ENCODE measurements at places on chromosomes 5 and 9.

DNA sequence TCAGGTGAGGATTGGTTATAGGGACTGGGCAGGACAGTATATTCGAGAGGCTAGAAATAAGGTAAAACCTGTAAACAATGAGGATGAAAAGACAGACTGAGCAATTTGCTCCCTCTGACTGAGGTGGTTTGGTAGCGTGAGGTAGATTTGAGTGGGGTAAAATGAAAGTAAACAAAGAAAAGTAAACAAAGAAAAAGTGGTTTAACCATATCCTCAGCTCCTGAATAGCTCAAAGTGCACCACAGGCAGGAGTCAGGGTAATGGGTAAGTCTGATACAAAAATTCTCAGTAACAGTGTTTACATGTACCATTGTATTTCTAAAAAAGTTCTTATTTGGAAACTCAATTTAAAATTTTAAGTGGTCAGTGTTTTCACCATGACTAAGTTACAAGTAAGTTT lies 203.1 kb upstream of the ARRDC3 start:
- DNase-seq: no peak

DNA sequence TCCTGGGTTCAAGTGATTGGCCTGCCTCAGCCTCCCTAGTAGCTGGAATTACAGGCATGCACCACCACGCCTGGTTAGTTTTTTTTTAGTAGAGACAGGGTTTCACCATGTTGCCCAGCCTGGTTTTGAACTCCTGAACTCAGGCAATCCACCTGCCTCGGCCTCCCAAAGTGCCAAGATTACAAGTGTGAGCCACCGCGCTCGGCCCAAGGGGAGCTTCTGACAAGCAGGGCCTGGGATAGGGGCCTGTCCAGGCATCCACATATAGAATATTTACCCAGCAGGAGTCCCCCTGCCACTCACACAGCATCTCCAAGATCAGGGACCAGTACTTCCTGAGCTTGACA lies 10.1 kb downstream of the IRF1 start:
- no peak for DNase-seq

- no peak for DNase-seq
Observed at GRCh38 chr9:98933890-98934289, 9.8 kb upstream of the COL15A1 start.

- no peak for DNase-seq
Observed at GRCh38 chr5:31021181-31021624, 172.3 kb upstream of the CDH6 start.

DNA sequence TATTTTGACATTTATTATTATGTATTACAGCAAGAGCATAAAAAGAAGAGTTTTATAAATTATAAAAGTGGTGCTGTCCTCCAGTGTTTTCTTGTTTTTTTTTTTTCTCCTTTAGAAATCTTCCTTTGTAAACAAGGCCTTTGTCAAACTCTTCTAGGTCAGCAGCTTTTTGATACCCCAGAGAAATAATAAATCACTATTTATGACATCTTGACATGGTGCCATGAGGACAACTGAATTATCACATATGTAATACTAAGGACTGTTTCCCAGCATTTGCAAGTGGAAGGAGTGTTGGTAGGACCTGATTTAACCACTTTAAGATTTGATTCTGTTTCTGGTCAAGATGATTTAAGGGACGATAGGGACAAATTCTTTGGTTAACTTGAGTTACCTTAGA lies 4.6 kb downstream of the SMARCA2 start:
- no peak for DNase-seq

DNA sequence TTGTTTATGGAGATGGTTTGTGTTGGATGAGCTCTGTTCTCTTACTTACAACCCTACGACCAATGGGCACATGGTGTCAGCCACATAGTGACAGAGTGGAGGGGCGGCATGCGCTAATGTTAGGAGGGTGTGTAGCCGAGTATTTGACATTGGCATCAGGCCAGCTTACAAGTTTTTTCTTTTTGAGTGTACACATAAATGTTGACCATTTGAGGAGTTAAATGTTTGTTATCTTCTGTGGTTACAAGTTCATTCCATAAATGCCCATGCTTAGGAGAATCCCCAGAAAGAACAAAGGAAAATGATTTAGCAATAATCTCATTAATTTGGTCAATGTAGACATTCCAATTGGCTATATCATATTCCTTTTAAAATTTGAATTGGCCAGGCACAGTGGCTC lies 180.1 kb upstream of the ELL2 start:
- no peak for DNase-seq

DNA sequence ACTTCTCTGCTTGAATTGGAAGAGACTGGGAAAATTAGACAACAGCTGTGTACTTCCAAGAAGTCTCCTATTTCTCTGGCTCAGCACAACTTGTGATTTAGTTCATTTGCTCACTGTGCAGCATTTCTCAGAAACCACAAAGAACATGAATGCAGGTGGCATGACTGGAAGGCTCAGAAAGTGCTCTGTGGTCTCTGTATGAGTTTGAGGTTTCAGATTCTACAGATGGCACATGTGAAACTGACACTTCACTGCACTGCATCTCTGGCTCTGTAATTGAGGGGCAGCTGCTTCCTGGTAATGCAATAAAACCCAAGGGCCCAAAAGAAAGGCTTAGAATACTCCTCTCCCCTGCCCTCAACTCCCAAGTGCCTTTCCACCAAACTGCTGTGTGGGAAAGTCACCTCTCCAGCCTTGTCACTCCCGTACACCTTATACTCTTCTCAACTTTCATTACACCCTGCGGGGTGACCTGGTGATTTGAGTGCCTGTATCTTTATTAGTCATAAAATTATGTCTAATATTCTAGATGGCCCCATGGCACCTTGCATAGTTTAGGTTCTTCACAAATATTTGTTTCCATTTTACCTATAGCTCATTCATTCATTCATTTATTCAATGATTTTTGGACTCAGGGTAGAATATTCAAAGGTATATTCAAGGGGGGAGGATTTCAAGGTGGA lies 82.5 kb downstream of the ESM1 start:
- peak; percentile 83 for DNase-seq

- DNase-seq: no peak
Observed at GRCh38 chr5:10702911-10703491, 58.0 kb downstream of the DAP start.

DNA sequence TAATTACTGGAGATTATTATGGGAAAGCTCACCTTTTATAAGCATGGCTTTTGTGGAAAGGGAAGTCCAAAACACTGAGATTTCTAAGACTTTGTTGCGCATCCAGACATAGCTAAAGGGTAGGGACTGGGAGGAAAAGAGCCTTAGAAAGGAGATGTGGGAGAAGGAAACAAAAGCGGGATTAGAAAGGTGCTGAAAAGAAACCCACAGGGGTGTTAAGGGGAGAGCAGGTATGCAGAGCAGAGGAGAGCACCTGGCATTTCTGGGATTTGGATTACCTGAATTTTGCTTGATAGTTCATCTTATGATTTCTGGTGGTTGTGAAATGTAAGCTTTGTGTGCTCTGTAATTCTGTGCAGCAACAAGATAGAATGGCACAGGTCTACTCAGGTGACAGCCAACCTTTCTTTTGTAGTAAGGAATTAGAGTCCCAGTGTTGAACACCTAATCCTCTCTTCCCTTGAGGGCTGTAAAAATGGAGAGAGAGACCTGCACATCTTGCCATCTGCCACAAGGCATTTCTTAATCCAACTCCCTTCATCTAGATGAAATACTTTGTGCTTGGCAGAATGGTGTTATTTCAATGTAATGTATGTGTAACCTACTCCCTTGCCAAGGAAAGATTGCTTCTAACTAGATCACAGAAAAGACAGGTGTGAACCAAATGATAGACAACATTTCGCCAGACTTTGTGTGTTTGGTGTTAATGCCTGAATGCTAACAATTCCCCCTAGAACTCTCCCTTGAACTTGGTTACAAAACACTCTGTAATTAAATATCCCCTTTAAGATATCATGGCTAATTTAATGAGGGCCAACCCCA lies 47.4 kb downstream of the ATPSCKMT start:
- no peak for DNase-seq

DNA sequence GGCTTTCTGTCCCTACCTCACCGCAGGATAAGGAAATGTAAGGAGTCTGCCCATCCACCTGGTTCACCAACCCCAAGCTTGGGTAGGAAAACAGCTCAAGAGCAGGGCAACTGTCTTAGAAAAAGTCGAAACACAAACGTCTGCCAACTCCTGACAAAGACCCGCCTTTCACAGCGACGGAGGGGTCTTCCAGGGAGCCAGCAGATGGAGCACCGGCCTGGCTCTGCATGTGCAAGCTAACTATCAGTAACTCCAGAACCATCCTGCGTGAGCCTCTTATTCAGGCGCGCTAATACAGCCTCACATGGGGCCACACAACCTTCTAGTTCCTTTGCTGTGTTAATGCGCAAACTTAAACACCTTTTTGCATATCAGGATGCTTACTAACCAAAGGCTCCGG lies 26.9 kb downstream of the CAMSAP1 start:
- no peak for DNase-seq

DNA sequence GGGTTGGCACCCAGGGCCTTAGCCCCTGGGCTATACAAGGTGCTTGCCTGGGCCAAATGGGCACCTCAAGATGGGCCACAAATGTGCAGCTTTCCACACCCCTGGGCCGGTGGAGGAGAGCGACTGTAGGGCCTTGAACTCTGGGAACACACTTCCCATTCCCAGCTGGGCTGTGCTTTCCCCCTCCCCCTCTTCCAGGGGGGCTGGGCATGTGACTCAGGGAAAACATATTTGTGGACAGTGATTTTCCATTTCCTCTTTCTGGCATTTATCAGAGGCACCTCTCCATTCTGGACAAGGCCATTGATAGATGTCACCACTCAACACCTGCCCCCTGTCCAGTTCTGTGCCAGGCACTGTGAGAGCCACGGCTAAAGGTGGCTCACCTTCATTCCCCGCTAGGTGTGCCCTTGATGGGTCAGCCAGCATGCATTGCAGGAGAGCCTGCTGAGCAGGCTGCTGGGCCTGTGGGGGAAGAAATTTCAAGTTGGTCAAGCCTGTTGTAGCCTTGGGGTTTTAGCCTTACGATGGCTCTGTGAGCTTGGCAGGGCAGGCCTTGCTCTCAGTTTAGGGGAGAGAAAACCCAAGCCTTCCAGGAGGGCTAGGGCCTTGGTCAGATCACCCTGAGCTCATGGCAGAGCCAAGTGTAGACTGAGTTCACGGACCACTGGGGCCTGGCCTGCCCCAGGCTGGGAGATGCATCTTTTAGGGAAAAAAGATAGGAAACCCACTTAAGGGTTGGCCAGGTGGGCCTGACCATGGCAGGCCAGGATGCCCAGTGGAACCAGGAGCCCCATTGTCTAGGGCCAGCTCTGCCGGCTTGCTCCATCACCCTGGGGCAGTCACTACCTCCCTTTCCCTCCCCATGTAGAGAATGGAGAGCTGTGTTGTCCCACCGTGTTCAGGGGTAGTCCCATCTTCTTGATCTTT lies 113.9 kb downstream of the DAB2IP start:
- no peak for DNase-seq

- no peak for DNase-seq
Observed at GRCh38 chr9:21333226-21333625, 2.0 kb downstream of the KLHL9 start.

GRCh38 chr5:177402271-177403043 lies 2.0 kb upstream of the PFN3 start:
- DNase-seq: peak; percentile 78

DNA sequence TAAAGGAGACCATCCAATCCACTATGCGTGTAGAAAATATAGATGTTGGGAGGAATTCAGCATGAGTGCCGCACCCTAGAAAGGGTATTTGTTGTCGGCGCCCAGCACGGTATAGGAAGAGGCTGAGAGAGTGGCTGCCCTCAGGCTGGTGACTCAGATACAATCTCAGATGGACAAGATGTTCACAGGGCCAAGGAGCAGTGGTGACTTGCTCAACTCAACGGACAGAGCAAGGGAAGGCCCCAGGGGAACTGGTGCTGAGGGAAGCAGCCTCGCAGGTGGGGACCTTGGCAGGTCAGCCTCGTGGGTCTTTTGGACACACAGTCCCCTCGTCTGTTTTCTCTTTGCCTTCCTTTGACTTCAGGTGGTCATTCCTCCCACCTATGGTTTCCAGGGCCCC lies 28.0 kb upstream of the IRX2 start:
- DNase-seq: no peak

DNA sequence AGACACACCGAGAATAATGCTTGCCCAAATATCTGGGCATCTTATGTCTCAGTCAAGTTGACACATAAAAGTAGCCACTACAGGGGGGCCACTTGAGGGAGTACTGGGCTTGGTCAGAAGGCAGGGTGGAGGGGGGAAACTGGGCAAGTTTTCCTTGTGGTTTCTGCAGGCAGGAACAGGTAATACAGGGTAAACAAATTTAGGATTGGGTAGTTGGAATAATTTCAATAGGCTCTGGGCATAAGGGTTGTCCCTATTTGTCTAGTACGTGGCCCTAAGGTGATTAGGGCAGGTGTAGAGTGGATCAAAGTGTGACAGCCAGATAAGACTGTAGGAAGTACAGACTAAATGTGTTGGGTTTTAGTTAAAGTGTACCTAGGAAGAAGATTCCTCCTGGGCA lies 353.1 kb downstream of the TLE4 start:
- no peak for DNase-seq

GRCh38 chr5:54009828-54010227 lies 300.5 kb downstream of the ARL15 start:
- DNase-seq: no peak

GRCh38 chr5:91245871-91246270 lies 137.2 kb downstream of the ARRDC3 start:
- DNase-seq: no peak

GRCh38 chr9:94847486-94847885 lies 121.0 kb downstream of the AOPEP start:
- no peak for DNase-seq

DNA sequence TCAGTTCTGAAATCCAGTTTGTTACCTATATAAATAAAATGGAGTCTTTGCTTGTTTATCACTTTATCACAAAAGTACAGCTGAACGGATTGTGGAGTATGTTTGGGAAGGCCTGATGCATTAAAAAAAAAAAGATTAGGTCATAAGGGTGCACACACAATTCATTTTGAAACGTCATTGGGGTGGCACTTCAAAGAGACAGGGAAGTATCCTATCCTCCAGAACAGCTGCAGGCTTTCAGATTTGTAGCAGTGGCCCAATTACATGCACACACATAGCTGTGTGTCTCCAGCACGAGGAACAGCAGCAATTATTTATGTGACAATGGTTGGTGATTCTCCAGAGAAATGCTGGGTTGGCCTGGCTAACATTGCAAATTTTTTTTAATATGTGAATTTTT lies 46.8 kb upstream of the FER start:
- DNase-seq: no peak

- no peak for DNase-seq
Observed at GRCh38 chr5:137264573-137264972, 234.6 kb downstream of the SPOCK1 start.

GRCh38 chr5:149886692-149887470 lies 57.7 kb downstream of the PDE6A start:
- no peak for DNase-seq

DNA sequence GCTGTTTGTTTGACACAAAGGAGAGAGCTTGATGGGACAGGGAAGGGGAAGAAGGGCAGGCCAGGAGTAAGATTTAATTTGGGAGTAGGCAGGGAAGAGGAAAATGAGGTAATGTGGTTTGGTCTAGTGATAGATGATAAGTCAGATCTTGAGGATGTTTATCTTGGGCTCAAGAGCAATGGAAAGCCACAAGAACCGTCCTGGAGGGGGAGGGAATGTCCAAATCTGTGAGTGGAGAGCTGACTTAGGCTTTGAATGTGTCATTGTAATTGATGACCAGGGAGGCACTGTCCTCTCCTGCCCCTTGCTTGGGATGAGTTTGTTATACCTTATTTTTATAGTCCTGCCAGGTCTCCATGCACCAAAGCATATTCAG lies 37.5 kb downstream of the MAMDC2 start:
- DNase-seq: no peak

- DNase-seq: no peak
Observed at GRCh38 chr9:114274217-114274616, 48.7 kb upstream of the ORM1 start.

GRCh38 chr5:179380211-179381035 lies 35.2 kb upstream of the ADAMTS2 start:
- DNase-seq: no peak
